ENCODE measurements at places on chromosomes 12 and 14.

DNA sequence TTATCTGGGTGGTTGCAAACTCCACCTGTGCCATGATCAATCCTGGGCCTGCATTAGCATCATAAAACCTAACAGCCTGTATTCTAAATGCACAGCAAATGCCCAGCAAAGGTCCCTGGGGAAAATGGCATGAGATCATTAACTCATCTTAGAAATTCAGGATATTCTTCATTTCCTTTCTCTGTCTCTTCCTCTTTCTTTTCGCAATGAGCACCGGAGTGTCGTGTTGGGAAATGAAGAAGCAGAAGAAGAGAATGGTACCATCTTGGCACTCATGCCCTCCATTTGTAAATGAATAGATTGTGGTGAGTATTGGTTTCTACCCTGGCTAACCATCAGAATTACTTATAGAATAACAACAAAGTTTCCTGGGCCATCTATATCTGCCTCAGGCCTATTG is 193.6 kb downstream of the GALC start:
- no peak for DNase-seq

- no peak for DNase-seq
These were observed 8.0 kb downstream of the GALNT4 start for GRCh38 chr12:89516633-89517032.

DNA sequence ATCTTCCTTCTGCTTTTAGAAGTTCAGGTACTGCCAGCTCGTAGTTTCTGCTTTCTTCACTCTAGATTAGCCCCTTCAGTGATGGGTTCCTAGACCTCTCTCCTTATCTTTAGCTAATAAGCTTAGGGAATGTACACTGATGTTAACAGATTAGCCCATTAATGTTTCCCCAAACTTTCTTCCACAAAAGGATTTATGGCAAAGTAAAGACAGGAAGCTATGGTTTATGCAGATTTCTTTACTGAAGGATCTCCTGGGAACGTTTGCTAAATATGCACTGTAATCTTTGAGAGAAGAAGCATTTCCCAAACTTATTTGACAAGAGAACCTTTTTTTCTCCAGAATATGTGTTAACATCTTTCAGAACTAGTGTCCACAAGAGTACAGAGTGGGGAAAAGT is 4.2 kb downstream of the SOCS4 start:
- no peak for DNase-seq

GRCh38 chr12:71160585-71160984 is 2.8 kb upstream of the TSPAN8 start:
- DNase-seq = no peak

DNA sequence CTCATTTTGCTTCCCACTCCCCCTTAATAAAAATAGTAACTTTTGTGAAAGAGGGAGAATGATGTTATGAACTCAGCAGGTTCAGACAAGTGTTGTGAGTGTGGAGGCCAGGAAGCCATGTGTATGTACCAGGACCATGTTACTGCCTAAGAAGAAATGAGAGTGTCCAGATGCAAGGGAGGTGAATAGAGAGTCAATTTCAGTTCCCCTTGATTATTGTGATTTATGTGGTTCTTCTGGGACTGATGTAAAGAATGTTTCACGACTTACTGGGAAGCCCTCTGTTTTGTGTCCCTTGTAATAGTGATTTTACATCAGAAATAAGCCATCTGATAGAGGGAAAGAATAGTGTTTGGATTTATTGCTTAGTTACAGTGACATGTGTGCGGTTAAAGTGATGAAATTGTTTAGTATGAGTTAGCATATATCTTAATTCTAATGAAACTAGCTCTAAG is 32.5 kb downstream of the FBXO34 start:
- no peak for DNase-seq

DNA sequence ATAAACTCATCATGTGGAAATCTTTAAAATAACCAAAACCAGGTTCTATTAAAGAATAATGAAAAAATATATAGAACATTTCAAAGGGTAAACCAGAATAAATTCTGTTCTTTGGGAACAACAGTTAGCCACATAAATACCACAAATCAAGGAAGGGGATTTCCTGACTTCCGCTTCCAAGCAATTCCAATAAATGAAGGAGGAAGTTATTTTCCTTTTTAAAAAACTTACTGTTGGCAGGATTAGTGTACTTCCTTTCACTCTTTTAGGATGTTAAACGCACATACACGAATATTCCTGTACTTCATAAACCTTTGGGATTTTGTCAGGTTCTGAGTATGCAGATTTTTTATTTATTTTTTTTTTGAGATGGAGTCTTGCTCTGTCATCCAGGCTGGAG is 13.7 kb upstream of the LIMA1 start:
- no peak for DNase-seq

GRCh38 chr12:10672231-10672868 is 1.5 kb downstream of the STYK1 start:
- DNase-seq = no peak

GRCh38 chr14:103072595-103073366 is 11.2 kb upstream of the LBHD2 start:
- DNase-seq = no peak
